ENCODE measurements at places on chromosomes 5 and 9.

DNA sequence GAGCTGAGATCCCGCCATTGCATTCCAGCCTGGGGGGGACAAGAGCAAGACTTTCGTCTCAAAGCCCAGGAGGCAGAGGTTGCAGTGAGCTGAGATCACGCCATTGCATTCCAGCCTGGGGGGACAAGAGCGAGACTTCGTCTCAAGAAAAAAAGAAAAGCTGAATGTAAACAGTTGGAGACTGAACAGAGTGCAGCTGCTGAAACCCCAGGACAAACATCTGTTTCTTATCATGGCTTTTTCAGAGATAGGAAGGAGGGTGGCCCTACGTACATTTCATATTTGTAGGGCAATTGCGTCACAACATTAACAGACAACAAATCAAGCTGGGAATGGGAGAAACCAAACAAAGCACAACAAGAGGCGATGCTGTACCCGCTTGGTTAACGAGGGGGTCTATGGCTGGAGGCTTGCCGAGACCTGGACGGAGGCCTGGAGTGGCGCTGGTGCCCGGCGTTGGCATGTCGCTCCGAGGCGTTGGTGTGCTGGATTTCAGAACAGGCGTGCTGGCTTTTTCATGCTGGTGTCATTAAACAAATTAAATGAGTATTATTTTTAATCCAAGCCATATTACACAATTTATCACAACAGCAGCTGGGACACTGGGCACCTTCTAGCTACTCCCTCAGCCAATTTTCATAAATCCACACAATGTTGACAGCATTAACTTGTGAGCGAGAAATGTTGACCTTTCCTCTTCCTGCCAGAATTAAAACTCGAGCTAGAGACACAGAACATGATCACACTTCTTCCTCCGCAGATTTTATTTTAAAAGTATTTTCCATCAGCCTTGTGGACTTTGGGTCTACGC is 76.1 kb downstream of the TLE1 start:
- no peak for DNase-seq

DNA sequence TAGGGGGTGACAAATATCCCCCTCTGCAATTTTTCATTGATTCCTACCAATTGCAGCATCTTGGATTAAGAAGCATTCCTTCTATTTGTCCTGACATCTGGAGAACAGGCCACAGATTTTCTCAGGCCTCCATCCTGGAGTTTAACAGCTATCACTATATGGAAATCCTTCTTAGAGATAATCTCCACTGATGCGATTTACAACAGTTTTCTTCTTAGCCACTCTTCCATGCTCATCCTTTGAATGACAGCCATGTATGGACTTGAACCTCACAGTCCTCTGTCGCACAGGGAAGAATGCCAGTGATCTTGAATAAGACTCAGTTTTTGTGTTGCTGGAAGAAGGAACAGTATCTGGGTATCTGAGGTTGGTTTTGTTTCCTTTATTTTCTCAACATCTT is 73.2 kb downstream of the PGM5 start:
- DNase-seq, result no peak

- no peak for DNase-seq
Measured at GRCh38 chr9:109600142-109600541, 102.0 kb upstream of the PTPN3 start.

GRCh38 chr9:114153761-114154599 is 1.4 kb upstream of the COL27A1 start:
- no peak for DNase-seq

- DNase-seq, result peak; percentile 51
Measured at GRCh38 chr5:157877821-157878220, 18.9 kb upstream of the CLINT1 start.

DNA sequence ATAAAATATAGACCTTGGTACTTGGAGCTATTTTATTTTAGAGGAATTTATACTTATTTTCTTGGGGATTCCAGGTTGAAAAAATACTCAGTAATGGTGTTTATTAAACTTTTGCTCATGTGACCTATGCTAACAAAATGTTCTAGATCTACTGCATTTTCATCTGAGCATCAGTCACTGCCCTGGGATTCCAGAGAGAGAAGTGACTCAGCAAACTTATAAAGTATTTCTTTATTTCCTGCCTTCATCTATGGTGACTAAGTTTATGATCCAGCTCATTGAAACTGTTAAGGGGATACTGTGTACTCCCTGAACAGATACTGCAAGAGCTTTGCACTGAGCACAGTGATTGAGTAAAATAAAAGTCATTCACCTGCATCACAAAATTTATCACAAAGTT is 298.5 kb upstream of the CDH18 start:
- no peak for DNase-seq

GRCh38 chr9:97529363-97530076 is 28.1 kb downstream of the TMOD1 start:
- DNase-seq, result peak; percentile 3

DNA sequence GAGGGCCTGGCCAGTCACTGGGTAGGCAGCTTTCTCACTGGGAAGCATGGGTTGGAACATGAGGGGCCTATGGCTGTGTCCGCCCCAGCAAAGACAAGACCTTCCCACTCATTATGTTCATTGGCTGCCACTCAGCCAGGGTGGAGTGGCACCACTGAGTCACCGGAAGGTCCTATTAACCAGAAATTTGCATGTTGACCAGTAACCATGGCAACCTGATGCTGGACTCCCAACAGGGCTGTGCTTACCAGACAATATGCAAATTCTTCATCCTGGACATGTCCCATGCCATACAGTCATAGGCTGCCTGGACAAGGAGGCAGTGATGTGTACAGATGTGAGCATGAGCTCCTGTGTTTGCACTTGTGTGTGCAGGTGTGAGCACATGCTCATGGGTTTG is 66.7 kb downstream of the PSD2 start:
- DNase-seq, result peak; percentile 62

DNA sequence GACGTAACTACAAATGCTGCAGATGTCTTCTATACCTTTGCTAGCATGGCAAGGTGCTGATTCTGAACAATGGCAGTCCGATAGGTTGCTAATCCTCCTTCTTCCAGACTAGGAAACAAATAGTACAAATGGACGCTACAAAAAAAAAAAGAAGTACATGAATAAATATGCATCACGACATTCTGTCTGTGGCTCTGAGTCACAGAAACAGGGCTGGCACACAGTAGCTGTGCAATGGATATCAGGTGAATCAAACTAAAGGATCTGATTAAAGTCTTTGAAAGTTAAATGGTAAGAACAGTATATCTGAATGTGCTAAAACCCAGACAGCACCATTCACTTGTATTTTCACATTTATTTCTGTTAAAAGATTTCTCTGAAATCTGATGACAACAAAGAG is 96.2 kb downstream of the DROSHA start:
- no peak for DNase-seq
